ENCODE measurements at places on chromosomes 4 and X. TPM values are rescaled to one million over a fixed set of nuclear protein-coding genes. Genes with fewer than 3 reads are reported as not detected.

STOX2 gene
- not detected for total RNA-seq

TEX13A gene
- not detected for total RNA-seq

PAGE2B gene
- total RNA-seq: not detected

POLN gene
- total RNA-seq: 5.5 TPM

FAM184B gene
- total RNA-seq: not detected

PF4V1 gene
- total RNA-seq: not detected

Data from activated CD8-positive, alpha-beta memory T cell treated with anti-CD3 and anti-CD28 coated beads, Interleukin-2, amount 10 ng/mL, durations not matched to agents 7 days and 5 days (primary cell).